AG09319 (cell line): ENCODE measurements at places on chromosomes 3 and 15.

DNA sequence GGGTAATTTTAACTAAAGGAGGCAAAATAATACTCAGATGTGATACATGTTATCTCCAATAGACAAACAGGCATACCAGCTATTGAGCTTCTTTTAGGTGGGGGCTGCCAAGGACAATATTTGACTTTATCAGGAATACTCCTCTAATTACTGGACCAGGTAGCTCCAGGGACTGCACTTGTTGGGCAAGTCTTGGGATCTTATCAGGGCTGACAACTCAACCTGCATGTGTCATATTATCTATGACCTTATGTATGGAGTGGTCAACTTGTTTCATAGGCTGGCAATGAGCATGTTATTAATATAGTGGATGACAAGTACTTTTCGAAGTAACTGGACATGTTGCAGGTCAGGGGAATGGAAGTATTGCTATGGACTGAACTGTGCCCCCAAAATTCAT is 15.0 kb upstream of the ZNF445 start:
- no peak for DNase-seq

GRCh38 chr3:174858353-174858752 is 781 bp upstream of the NAALADL2 start:
- no peak for DNase-seq

- DNase-seq = no peak
Measured at GRCh38 chr3:102079809-102080197, 230.5 kb downstream of the NFKBIZ start.

DNA sequence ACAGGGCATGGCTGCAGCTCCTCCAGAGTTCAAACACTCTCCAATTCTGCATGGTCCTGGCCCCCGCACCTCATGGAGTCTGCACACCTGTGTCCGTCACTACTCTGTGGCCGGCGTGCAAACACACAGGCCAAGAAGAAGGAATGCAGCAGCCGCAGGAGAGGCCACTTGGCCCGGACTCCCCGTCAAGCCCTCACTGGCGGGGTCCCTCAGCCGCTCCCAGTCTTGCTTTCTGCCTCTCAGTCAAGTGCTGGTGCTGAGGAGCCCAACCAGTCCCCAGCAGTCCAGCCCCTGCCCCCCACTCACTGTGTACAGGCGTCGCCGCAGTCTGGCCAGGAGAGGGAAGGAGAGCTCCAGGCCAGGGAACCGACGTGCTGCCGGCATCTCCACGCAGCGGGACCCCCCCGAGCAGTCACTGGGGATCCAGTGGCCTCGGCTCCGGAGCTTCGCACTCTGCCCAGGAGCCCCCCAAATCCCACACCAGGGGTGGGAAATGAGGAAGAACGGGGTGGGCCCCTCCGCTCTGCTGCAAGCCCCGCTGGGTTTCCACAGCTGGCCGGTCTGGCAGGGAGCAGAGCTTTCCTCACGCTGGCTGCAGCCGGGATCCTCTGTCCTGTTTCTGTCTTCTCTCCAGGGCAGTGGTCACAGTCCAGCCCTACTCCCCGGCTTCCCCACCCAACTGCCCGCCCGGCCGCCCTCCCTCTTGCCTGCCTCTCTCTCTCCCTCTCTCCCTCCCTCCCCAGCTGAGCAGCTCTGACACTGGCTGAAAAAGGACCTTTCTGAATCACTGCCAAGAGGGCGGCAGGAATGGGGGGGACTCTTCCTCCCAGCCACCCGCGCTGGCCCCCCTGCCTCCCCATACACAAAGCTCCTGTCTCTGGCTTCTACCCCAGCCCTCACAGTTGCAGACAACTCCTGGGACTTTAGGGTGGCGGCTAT is 16.0 kb downstream of the TNK2 start:
- DNase-seq = no peak

DNA sequence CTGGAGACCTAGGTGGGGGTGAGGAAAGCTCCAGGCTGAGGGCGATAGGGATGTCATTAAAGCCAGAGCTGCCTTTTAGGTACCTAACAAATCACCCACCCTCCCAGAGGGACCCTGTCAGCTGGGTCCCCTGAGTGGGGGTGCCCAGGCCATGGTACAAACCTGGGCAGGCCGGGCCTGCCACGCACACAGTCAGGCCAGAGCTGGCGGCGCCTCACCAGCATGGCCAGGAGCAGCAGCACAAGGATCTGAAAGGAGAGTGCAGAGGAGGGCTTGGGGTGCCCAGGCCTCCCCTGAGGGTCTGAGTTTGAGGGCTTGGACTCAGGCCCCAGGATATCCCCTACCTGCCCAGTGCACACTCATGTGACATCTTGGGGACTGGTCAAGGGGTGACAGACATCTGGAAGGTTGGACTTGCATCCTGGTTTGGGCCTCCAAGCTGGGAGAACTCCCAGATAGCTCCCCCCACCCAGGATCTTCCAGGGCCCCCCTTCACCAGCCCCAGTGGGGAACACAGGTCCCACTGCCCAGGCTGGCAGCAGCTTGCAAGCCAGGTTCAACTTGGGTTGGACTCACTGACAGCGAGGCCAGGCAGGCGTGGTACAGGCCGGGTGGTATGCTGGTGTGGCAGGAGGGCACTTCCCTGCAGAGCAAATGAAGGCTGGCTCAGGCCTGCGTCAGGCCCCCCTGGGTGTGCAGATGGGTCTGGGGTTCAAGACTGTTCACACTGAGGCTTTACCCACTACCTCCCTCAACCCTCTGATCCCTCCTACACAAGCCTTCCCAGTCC is 5.2 kb downstream of the STRA6 start:
- no peak for DNase-seq

- no peak for DNase-seq
Measured at GRCh38 chr3:7265736-7266135, 404.8 kb downstream of the GRM7 start.

- no peak for DNase-seq
Measured at GRCh38 chr15:55218056-55218455, 21.3 kb upstream of the RSL24D1 start.

GRCh38 chr3:46904303-46905212 is 27.0 kb downstream of the PTH1R start:
- DNase-seq = no peak

DNA sequence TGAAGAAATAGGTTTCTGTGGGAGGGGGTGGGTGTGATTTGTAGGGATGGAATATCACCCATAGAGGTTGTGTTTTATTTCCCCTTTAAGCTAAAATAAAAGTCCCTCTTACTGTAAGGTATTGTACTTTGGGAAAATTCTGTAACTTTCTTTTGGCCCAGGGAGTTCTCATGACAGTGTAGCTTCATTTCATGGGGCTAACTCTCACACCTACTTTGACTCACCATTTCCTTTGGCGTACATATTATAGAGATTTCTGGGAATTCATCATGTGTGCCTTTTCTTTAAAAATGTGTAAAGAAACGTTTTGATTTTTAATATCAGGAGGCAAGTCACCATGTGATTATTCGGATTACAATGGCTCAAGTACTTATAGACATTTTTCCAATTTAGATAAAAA is 477.7 kb upstream of the CFAP20DC start:
- no peak for DNase-seq

DNA sequence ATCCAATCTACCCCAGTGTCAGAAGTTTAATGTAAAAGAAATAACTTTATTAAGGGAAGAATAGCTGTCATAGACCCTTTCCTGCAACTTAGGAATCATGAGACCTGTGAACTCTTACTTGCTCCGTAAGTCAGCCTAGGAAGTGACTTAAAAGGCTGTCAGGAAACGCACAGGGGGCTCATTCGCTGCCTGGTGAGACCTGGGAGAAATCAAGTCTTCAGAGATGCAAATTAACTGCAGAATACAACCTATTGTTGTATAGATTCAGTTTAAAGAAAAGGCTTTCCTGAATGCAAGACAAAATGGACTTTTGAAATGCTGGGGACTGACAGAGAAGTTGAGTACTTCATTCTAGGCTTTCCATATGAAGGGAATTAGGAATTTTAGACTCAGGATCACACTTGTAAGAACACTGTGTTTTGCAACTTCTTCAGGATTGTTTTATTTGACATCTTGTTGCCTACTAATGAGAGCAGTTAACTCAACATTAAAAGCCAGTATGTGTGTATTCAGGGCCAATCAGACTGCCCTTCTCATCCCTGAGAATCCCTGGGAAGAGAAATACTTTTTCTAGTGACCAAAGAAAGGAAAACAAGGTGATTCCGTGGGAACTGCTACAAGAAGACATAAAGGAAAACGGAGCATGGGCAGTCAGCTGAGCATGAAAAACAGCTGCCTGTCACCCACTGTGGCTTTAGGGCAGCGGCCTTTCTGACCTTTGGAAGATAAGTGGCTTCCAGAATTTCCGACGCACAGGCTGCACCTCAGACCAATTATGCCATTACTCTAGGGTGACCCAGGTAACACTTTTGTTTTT is 18.5 kb upstream of the DPPA4 start:
- DNase-seq = no peak
